Activated naive CD8-positive, alpha-beta T cell treated with anti-CD3 and anti-CD28 coated beads, Interleukin-2, amount 50 U/mL, for 24 hours (primary cell): ENCODE measurements at places on chromosomes 1 and 21.
A peak's percentile ranks its signal among the peaks of the same experiment; 100 is the strongest.

DNA sequence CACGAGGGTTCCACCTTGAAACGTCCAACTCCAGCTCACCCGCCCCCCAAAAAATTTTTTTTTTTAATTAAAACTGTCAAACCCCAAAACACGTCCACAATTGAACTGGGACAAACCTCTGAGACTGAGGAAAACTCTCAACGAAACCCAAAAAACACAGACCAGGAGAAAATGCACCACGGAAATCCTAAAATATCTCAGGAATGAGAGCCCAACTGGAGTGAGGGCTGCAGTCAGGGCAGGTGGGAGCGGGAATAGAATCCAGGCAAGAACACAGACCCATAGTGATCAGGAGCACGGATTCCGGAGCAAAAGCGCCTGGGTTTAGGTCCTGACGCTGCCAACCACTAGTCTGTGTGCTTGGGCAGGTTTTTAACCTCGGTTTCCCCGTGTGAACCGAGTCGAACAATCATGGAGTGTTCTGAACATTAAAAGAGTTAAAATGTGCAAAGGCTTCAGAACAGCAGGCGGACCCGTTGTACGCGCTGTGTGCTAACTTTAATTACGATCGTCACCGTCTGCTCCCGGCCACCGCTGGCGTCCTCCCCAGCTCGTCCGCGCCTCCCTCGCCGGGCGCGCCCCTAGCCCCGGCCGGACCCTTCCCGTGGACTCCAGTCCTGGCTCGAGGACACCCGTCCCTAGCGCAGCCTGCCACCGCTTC, 624 bp downstream of the ARHGAP29 start:
- peak; percentile 4 for DNase-seq

GRCh38 chr1:47914218-47914938, 82.8 kb downstream of the TRABD2B start:
- no peak for DNase-seq

DNA sequence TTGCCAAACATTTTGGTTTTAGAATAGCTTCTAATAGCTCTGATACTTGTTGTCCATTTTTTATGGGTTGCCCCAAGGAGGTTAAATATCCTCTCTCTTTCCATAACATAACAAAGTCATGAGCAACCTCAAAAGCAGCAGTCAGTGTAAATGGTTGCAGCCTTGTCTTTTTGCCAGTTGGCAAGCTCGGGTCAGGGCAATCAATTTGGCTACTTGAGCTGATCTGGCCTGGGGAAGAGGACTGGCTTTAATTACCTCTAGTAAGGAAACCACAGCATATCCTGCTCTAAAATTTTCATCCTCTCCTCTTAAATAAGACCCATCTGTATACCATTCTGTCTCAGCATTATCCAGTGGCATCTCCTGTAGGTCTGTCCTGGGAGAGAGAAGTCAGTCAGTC, 21.2 kb upstream of the FMO4 start:
- no peak for DNase-seq

DNA sequence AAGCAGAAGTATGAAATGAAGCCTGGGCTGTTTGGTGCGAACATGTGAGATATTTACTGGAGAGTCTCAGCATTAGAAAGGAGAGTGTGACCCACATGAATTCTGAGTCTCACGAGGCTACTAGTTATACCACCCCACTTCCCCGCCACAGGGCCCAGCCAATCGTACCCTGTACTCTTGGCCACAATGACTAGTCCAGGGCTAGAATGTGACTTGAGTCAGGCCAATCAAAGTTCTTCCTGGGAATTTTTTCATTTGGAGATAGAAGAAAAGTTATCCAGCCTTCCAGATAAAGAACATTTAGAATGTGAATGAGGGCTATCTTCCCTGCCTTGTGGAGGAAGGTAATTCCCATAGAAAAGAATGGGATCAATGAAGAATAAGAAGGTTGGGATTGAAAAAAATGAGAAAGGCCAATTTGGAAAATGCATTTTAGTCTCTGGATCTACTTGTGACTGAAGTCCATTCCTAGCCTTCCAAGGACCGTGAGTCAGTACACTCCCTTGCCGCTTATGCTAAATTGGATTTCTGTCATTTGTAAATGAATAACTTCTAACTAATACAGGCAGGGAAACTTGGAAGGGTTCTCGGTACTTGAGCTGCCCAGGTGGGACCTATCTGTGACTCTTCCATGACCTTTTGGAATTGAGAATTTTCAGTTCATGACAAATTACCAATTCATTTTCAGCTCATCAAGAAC, 12.3 kb upstream of the RIMKLA start:
- DNase-seq: no peak

DNA sequence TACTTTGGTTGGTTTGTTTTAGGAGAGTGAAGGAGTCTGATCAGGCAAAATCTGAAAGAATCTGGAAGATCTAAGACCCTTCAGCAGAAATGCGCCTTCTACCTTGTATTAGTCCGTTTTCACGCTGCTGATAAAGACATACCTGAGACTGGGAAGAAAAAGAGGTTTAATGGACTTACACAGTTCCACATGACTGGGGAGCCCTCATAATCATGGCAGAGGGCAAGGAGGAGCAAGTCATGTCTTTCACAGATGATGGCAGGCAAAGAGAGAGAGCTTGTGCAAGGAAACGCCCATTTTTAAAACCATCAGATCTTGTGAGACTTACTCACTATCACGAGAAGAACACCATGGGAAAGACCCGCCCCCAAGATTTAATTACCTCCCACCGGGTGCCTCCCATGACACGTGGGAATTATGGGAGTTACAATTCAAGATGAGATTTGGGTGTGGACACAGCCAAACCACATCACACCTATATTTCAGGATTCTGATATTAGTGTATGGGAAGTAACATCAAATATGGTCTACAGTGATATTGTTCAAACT, 99.3 kb downstream of the GLUL start:
- DNase-seq: no peak

DNA sequence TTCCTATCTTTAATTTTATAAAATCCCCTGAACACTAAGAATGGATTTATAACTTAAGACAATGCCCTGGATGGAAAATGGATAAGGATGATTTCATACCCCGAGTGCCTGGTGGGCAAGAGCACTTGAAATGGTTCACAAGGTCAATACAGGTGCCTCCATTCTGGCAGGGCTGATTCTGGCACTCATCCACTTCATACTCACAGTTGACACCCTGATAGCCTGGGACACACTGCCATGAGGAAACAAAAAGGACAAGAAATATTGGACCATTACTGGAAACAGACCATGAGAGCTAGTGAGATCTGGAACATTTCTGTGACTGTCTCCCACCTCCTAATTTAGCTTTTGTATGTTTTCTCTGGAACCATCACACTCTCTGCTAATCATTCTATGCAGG, 39.1 kb upstream of the ADAM30 start:
- no peak for DNase-seq

DNA sequence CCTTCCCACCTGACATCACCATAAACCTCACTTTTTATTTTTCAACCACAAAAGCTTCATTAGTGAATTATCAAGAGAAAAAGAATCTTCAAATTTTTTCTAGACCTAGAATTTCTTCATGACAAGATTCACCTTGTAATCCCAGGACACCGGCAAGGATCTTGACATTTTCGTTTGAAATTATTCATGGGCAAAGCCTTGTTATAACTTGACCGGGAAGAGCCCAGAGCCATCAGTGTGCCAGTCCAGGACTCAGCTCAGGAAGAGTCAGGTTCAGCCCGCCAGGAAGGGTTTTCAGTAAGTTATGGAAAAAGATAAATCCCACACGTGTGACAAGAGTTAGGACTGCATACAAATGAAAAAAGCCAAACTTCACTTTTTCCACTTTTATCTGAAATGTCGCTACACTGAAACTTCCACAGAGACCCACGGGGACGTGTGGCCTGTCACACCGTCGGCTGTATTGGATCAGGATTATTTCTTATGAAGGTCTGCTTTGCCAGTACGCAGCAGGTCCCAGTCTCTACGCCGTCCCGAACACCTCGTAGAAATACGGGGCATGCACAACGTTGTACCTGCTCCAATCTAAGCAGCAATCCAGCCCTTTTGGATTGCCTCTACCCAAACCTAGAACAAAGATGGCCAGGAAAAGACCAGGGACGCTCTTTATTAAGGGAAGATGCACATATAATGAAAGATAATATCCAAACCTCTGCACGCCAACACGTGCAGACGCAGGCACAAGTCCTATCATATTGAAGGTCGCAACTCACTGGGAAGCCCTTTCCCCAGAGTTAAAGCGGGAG, 916 bp downstream of the F3 start:
- DNase-seq: no peak

DNA sequence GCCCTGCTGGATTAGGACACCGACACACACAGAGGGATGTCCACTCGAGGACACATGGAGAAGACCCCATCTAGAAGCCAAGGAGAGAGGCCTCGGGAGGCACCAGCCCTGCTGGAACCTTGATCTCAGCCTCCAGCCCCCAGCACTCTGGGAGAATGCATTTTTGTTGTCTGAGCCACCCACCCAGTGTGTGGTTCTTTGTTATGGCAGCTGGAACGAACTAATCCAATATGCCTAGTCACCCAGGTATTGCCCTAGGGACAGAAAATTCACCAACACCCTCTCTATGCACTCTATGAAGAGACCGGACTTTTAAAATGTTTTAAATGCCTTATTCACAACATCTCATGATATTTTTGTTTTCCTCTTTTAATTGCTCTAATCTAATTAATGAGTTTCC, 117.4 kb downstream of the CRYAA start:
- DNase-seq: no peak

GRCh38 chr1:229694053-229694693, 68.1 kb downstream of the URB2 start:
- no peak for DNase-seq

DNA sequence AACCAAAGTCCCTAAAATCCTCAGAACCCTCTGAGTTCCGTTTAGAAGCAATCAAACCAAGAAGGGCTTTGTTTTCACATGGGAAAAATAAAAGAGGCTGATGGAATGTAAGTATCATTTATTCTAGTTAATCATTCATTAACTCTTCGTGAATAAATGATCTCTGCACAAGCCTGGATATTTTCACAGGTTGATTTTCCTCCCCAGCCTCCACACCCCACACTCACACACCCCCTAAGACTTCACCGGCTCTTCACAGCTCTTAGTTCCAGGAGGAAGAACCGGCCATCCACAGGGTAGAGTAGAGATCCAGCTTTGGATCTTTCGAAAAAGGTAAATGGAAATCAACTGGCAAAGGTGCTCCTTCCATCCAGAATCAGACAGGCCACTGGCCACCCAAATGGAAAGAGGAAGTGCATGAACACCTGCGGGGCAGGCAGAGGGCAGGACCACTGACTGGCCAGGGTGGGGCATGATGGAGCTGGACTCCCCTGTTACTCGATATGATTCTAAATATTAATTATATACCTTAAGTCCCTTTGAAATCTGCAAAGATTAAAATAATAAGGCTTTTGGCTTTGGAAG, 10.0 kb downstream of the C1orf198 start:
- DNase-seq: no peak

- DNase-seq: no peak
These were observed 171.6 kb downstream of the NTPCR start for GRCh38 chr1:233121947-233122559.

GRCh38 chr1:11320153-11320936, 47.3 kb downstream of the UBIAD1 start:
- DNase-seq: peak; percentile 60

DNA sequence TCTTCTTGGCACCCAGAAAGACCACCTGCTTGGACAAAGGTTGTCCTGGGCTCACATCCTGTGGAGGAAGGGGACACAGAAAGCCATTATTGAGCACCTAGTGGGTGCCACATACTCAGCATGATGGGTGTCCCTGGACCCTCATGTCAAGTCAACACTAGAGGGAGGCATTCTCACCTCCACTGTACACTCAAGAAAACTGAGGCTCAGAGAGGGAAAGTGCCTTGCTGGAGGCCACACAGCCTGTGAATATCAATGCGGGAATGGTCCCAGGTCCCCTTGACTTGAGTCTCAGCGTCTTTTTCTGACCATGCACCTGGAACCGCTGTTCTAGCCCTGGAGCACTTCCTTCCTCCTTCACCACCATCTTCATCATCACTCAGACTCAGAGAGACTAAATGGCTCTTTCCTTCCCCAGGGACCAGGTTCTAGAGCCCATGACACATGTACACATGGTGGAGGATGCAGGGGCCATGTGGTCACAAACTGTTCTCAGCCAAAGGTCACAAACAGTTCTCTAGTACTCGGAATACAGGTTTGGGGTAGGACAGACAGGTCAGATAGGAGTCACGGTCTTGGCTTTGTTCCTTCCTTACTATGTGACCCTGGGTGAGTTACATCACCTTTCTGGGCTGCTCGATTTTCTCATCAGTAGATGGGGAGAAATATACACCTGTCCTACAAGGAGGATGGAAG, 89.2 kb upstream of the WNT4 start:
- DNase-seq: no peak

GRCh38 chr1:39044762-39045161, 18.6 kb downstream of the NDUFS5 start:
- DNase-seq: no peak

- no peak for DNase-seq
These were observed 24.9 kb downstream of the TMED5 start for GRCh38 chr1:93155335-93155734.
